ENCODE measurements at places on chromosomes 2 and 18.

GRCh38 chr18:25171334-25171733 is 180.6 kb downstream of the ZNF521 start:
- DNase-seq, result no peak

DNA sequence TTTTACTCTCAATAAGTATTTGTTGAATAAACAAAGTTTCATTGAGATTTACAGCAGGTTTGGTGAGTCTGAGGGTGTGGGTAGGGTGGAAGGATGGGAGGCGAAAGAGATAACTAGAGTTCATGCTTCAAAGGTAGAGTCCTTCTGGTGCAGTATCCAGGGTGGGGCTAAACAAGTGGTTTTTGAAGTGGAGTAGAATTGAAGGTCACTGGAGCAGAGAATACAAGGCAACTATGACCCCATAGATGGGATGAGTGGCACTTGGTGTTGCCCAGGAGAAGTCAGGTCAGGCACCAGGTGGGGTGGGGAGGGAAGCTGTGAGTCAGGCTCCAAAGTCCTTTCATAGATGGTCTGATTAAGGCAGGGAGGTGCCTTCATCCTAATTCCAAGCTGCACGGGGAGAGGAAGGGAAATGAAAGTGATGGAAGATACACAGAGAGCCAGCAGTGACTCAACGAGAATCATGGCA is 6.6 kb upstream of the CAB39 start:
- DNase-seq, result no peak

- no peak for DNase-seq
Observed at GRCh38 chr18:581096-581495, 916 bp downstream of the CETN1 start.

DNA sequence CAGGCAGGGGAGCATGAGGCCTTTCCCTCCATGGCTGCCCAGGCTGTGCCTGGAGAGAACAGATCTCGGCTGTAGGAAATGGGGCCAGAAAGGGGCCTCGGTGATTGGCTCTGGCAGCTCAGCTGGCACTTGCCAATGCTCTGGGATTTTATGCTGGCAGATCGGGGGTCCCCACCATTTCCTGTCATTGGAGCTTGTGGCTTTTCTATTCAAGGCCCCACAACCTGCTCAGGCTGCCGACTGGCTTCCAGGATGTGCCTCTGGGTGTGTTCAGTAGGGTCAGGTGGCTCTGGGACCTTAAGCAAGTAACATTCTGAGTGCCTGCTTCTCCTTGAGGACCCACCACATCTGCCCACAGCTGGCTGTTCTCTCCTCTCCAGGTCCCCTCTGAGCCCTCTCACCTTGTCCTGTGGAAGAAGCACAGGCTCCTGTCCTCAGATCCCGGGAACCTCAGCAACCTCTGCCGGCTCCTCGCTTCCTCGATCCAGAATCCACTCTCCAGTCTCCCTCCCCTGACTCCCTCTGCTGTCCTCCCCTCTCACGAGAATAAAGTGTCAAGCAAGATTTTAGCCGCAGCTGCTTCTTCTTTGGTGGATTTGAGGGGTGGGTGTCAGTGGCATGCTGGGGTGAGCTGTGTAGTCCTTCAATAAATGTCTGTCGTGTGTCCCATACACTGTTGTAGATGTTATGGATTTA is 4.2 kb downstream of the GNLY start:
- no peak for DNase-seq

DNA sequence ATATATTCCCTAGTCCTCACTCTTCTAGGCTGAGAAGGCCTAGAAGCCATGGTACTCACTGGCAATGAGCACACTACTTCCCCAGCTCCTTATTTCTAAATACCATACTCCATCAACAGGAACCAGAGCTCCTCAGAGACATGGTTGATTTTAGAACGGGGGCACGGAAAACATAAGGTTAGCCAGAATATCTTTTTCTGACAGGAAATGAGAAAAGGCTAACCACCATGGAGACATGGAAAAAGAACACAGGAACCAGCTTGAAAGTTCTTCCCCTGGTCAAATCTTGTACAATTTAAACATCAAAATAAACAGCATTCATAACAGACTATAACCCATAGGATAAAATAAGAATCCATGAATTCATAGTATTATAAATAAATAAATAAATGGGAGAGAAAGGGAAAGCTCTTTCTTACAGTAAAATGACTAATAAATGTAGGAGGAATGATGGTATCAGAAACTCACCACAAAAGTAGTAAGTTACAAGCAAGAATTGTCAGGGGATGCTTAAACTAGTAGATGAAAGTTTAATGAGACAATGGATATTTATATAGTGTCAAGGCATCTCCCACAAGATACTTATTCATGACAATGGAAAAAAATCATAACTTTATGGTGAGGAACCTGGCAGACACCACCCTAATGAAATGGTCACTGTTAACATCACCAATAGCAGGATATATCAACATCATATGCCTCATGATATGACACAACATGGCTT is 20.6 kb upstream of the GCC2 start:
- no peak for DNase-seq

DNA sequence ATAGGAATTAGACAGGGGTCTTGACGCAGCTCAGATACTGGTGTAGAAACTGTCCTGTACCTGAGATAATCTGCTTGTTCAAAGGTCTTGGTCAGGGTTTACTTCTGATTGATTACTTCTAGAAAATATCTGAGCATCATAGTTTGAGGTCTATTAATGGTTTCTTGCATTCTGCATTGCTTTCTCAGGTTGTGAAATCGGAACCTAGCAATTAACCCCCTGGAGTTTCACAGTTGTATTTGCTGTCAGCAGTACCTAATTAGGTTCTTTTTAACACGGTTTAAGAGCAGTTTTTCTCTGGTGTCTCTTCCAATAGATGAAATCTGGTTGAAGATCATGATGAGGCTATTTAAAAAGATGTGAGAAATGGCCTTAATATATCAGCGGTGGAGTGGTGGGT is 428.6 kb upstream of the SYT4 start:
- no peak for DNase-seq

GRCh38 chr2:148538375-148538774 is 106.2 kb upstream of the EPC2 start:
- no peak for DNase-seq

DNA sequence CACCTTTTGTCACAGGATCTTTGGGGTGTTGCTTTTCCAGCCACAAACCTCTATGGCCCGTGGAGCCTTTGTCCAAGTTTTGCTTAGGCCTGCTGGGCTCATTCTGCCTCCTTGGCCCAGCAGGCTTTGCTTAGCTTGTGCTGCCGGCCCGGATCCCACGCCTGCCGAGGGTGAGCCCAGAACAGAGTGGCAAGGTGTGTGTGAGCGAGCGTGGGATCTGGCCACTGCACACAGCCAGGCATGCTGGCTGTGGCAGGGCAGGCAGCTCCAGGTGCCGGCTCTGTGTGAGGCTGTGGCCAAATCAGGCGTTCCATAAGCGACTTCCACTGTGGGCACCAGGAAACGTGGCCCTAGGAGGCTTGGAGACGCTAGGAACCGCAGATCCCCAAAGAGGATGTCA is 97.5 kb downstream of the ATP9B start:
- DNase-seq, result no peak

DNA sequence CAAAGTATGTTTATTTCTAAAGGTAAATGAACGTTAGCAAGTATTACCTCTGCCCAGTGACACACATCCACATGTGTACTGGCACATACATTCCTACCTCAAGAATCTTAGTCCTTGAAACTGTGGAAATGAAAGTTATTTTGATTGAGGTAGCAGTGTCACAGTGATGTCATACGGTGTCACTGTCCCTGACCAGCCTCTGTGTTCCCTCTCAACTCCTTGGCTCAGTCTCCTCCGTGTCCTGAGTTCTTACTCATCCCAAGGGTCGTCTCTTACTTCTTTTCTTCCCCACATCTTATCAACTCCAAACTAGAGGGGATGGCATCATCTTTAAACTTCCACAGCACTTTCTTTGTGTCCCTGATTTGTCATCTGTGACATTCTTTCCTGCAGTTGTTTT is 3.3 kb downstream of the NCK2 start:
- no peak for DNase-seq

- no peak for DNase-seq
Observed at GRCh38 chr2:64457524-64457923, 3.6 kb downstream of the LGALSL start.

DNA sequence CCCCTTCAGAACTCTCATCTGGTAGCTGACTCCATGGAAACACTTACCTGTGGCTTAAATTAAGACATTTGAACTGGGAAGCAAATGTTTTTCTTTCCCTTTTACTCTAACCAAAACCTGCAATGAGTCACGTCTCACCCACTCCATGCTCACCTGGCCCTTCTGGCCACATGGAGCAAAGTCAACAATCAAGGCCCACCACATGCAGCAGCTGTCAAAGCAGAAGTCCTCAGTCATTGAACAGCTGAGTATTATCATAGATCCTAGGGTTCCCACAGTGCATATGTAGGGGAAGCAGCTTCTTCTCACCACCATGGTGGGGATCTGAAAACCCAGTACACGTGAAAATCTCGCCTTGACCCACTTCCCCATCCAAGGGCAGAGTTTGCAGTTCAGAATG is 12.3 kb upstream of the MEP1B start:
- no peak for DNase-seq

DNA sequence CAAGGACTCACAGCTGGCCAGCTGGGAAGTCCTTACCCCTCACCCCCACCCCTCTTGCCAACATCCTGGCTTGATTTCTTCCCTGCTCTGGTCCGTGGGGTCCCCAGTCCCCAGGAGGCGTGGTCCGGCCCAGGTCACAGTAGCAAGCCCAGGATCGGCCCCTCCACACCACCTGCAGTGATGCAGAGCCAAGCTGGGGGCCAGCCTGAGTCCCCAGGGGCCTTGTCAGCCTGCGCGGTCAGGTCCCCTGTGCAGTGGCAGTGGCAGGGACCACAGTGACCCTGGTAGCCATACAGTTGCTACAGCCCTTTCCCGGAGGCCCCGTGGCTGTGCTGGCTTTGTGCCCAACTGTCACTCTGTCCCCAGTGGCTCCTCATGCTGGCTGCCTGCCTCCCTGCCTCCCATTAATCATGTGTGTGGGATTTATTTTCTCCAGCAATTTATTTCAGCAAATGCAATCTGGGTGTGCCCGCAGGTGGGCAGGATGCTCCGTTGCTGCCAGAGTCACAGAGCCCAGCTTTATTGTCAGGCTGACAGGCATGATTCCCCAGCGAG is 8.8 kb upstream of the PRSS56 start:
- DNase-seq, result no peak

DNA sequence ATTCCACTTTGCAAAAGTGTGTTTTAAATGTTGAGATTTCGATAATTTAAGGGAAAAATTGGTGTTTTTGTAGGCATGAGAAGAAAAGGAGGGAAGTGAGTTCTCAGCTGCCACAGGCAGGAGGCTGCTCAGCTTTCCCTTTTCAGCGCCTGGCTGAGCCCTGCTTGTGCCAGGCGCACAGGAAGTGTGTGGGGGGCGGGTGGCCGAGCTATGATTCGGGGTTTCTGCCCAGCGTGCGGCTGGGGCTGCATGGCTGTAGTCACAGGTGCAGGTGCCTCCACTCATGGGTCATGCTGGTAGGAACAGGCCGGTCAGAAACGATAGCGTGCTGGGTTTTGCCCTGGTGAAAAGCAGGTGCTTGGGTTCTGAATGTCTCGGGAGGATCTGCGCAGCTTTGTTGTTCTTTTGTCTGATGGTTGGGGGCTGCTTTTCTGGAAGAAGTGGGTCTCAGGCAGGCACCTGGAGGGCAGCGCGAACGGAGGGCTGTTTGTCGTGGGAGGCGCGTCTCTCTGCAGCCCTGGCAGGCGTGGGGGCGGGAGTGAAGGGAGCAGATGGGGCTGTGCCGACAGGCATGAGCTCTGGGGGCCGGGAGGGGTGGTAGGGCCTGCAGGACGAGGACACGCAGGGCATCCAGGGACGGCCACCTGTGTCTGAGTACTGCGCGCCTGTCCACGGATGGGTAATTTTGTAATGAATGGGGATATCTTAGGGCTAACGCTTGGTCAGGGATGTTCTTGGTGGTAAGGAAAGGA is 2.1 kb downstream of the KCNG2 start:
- no peak for DNase-seq

DNA sequence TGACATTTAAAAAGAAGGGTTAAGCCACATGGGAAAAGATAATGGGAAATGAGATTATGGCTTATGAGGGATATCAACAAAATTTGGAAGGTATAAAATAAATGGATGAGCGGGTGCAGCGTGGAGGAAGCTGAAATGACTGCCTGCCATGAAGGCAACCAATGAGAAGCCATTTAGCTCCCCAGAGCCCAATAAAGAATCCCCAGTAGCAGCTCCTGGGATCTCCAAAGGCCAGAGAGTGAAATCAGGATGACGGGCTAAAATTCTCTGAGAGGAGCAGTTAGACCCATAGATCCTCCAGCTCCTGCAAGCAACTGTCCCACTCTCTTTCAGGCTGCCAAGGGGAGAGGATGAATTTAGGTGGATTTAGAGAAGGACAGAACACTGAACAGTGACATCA is 12.9 kb upstream of the MAPRE3 start:
- no peak for DNase-seq

DNA sequence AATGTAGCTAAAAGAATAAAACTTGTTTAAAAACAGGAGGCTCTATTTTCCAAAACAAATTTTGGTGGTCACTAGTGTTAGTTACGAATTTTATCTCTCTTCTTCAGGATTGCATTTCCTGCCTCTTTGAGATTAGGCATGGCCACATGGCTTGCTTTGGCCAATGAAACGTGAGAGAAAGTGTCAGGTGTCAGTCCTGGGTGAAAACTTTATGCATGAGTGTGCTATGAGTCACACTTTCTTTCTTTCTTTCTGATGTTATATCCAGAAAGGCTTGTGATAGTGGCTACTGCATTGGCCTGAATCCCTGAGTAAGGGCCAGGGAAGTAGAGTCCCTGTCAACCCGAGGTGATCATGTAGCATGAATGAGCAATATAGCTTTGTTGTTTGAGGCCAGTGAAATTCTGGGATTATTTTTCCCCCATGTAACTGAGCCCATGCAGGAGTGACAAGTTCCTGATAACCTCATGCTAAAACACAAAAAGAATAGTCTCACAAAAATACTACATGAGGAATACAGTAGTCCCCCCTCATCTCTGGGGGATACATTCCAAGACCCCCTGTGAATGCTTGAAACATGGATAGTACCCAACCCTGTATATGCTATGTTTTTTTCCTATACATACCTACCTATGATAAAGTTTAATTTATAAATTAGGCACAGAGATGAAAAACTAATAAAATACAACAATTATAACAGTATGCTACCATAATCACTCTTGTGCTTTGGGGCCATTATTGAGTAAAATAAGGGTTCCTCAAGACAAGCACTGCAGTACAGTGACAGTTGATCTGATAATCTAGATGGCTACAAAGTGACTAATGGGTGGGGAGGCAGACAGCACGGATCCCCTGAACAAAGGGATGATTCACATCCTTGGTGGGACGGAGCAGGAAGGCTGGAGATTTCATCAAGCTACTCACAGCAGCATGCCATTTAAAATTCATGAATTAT is 109.5 kb downstream of the CDC42EP3 start:
- no peak for DNase-seq

GRCh38 chr18:29741461-29741860 is 1301.1 kb downstream of the DSC3 start:
- no peak for DNase-seq

DNA sequence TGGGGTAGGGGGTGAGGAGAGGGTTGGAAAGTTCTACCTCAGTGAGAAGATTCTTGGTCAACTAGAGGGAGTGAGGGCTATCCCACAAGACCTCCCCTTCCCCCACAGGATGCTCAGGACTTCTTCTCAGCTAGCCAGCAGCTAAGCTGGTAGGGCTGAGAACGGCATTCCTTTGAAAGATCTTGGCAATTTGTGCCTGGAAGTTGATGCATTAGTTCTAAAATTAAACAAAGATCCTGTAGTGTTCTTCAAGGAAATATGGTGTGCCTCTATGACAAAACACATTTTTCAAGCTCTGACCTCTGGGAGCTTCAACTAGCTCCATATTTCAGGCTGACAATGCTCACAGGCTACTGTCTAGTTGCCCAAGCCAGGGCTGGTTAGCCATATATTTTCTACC is 2.3 kb downstream of the LYPD1 start:
- no peak for DNase-seq

Measured in T-helper 9 cell (primary cell).